ENCODE measurements at places on chromosomes 2 and 18.

- no peak for DNase-seq
Measured at GRCh38 chr2:199206536-199206935, 251.2 kb downstream of the SATB2 start.

DNA sequence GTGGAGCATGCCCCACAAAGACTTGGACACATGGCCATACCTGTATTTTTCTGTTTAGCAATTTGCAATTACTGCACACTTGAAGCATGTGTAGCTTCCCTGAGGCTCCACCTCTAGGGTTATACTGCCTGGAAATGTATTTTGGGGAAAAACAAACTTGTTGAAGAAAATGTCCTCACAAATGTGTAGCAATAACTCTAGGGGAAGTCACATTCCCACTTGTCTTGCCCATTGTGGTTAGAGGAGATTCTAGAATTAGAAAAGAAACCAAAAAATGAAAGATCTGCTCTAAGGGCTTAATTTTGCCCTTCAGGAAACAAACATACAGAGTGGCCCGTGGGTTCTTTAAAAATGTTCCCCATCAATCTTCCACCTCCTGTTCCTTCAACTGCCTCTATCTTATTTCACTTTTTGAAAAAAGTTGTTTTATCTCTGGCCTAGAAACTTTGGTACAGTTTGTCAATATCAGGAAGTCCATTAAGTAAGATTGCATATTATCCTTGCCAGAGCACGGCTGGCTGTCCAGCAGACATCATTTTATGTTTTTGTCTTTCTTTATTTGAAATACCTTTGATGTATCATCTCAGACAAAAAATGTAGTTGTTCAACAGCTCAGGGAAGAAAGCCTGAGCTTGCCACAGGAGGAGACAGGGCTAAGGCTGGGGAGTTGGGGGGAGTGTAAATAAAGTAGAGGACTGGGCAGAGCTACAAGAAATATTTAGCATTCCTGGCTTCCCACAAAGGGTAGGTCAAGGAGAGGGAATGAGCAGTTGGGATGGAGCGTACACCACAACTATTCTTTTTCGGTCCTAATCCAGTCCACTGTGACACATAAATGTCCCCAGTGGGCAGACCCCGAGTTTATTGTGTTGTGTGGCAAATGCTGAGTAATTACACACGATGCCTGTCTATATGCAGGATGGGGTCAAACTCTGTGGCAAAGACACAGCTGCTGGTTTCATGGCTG lies 96.8 kb upstream of the CDC42EP3 start:
- no peak for DNase-seq

DNA sequence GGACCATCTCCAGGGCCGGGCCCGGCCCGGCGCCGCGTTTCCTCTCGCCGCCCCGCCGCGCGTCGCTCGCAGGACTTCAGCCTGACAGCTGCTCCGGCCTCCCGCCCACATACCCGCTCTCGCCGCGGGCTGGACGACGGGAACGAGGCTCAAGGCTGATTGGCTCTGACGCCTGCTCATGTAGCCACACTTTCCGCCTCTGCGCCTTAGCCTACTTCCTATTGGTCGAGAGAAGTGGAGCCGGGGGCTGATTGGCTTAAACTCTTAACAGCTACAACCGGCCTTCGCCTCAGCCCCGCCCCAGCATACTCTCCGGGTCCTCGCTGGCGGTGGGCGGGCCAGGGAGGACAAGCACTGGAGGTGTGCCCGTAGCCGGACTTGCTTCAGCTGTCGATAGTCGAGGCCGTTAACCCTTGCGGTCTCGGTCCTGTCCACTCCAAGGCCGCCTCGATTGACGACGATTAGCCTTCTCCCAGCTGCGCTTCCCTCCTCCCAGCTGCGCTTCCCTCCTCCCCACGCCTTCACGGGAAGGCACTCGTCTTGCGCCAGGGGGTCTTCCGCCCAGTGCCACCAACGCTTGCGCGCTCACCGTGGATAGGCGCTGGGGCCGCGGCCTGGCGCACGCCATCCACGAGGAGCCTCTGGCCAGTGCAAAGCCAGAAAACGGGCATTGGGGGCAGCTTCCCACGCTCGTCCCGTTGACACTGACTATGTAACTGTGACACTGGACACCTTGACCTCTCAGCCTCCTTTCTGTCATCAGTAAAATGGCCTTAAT lies at the start of gene PRADC1:
Gene PRADC1, minus strand, starts transcription at position 86 of the 778 bp plus-strand sequence. Its CDS starts 79 bp downstream, at position 7.
- peak; percentile 98 for DNase-seq

- no peak for DNase-seq
Measured at GRCh38 chr2:33796511-33796910, 197.4 kb upstream of the FAM98A start.

Measured in GF-D8 (cell line).